ENCODE measurements at places on chromosomes 6 and 20.

GRCh38 chr6:169171016-169171415 lies 82.6 kb downstream of the THBS2 start:
- DNase-seq, result no peak

DNA sequence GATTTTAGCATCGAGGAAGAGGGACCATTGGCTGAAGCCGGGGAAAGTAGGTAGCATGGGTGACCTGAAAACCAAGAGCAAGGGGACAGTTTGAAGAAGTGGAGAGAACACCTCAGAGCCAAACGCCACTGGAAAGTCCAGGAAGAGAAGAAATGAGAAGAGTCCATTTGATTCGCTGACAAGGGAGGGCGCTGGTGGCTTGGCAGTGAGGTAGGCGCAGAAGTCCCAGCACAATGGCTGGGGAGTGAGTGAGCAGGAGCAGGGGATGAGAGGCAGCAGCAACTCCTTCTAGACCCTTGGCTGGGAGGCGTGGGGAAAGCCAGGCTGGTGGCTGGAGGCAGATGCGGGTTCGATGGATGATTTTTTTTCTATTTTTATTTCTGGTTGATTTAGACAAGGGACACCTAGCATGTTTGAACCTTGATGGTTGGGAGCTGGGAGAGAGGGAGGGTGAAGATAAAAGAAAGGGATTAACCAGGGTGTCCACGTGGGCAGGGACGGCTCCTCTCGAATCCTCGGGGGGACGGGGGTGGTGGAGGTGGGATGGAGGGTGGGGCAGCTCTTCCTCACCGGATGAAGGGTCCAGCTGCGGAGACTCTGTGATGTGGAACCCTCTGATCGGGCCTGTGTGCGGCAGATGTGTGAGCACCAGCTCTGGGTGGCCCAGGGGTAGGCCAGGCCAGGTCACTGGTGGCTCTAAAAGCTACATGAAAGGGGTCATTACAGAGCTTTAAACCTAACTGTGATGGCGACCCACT lies 164.2 kb downstream of the NFATC2 start:
- no peak for DNase-seq

DNA sequence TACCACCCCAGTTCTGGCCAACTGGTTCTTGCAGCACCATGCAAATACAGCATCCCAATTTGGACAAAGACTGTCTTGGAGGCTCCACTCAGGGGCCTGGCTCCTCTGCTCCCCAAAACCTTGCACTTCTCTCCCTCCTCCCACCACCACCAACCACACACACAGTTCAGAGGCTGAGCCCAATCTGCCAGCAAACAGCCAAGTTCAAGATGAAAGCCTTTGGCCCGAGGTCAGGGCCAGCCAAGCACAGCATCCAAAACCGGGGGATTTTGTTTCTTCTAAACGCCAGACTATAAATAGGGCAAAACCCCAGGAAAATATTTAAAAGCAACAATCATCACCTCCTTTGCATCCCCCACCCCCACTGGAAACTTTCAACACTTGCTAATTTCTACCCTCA lies 5.7 kb downstream of the KCNK5 start:
- DNase-seq, result no peak

DNA sequence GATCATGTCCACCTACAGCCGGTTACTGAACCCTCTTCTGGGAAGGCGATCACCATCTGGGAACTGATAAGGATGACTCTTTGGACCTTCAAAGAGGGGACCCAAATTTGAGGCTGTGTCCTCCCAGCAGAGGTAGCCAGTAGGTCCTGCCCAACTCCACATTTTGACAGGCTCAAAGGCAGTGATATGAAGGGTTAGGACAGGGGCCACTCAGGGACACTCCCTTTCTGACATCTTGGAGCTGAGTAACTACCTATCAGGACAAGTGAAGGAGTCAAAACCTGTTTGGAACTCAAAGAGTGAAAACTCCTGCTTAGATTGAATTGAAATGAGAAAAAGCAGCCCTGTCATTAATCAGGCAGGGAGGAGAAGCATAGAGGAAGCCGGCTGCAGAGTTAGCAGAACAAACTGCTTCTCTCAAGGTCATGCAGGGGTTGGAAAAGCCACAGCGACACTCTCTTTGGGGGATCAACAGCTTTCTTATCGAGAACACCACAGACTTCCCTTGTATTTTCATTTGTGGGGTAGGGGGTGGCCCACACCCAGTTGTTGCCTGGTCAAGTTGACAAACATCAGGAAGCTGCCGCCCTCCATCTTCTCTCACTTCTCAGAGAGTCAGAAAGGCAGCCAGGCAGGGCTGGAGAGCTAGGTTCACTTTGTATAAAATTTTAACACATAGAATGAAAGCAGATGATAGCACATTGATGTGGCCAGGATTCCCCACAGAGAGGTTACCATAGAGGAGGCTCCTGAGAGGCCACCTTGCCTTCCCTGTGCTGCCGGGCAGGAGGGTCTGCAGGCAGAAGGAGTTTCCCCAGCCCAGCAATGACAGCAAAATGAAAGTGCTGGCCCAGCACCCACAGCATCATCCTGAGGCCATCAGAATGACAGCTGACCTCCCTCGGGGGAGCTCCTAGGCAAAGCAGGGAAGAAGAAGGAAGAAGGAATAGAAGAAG lies 47.6 kb downstream of the AGPAT4 start:
- no peak for DNase-seq

- no peak for DNase-seq
Observed at GRCh38 chr6:166446146-166446545, 63.4 kb upstream of the MPC1 start.

GRCh38 chr20:1950836-1951235 lies 43.0 kb downstream of the PDYN start:
- no peak for DNase-seq

- DNase-seq, result no peak
Observed at GRCh38 chr6:123564361-123564760, 72.4 kb downstream of the TRDN start.

DNA sequence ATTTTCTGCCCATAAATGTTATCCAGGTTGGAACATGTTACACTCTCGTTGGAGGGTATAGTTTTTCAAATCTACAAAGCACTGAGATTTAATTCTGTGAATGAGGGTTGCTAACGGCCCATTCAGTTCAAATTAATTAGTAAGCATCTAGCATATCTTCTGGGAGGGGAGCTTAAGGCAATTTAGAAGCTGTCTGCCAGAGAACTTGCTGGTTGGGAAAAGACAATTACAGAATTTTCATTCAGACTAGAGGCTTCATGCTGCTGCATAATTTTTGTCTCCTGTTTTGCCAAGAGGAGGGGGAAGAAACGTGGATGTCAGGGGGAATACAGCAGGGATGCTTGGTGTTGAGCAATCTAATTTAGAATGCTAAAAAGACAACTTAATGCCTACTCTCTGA lies 268.3 kb upstream of the FAM83B start:
- no peak for DNase-seq

Measured in effector CD4-positive, alpha-beta T cell (primary cell).